ENCODE measurements at places on chromosomes 1 and 21.

DNA sequence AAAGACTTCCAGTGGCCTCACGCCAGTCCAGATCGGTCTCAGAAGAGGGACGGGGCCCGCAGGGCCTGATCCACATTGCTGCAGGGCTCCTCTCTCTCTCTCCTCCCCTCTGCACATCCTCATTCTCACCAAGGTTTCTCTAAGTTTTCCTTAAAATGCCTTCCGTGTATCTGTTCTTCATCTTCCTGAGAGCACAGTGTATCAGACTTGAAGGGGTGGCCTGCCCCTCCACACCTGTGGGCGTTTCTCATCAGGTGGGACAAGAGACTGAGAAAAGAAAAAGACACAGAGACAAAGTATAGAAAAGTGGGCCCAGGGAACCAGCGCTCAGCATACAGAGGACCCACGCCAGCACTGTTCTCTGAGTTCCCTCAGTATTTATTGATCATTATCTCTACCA is 66.4 kb downstream of the PRKAB2 start:
- DNase-seq, result no peak

DNA sequence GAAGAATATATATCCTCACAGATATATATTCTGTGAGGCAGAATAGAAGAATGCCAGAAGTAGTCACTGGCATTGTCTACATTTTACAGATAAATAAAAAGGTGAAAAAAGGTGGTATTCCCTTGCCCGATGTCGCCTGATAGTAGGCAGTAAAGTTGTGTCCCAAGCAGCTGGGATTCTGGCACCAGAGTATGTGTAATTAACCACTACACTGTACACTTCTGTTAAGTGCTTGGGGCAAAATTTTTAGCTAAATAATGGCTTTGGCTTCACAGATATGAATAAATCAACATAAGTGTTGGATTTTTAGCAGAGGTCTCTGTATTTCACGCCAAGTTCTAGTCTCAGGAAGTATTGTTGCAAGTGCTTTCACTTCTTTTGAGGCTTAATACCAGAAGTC is 13.3 kb upstream of the CASQ2 start:
- DNase-seq, result no peak

- DNase-seq, result no peak
Measured at GRCh38 chr1:11563560-11564069, 84.7 kb downstream of the DISP3 start.

DNA sequence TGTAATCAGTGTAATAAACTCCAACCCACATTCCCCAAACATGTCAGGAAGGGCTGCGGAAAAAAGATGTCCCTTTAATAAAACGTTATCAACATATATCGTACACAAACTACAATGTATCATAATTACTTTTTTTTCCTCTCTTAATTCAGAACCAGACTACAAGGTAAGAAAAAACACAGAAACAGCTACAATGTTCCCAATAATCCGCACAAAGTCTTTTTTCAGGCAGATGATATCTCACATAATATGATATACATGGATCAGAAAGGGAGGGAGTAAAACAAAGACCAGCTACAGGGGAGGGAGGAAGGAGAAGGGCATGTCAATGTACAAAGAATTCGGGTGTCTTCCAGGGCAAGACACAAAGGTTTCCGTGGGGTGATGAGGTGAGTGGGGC is 25.4 kb downstream of the MRPL37 start:
- no peak for DNase-seq

- DNase-seq, result no peak
Measured at GRCh38 chr1:247542811-247543210, 6.1 kb upstream of the GCSAML start.

DNA sequence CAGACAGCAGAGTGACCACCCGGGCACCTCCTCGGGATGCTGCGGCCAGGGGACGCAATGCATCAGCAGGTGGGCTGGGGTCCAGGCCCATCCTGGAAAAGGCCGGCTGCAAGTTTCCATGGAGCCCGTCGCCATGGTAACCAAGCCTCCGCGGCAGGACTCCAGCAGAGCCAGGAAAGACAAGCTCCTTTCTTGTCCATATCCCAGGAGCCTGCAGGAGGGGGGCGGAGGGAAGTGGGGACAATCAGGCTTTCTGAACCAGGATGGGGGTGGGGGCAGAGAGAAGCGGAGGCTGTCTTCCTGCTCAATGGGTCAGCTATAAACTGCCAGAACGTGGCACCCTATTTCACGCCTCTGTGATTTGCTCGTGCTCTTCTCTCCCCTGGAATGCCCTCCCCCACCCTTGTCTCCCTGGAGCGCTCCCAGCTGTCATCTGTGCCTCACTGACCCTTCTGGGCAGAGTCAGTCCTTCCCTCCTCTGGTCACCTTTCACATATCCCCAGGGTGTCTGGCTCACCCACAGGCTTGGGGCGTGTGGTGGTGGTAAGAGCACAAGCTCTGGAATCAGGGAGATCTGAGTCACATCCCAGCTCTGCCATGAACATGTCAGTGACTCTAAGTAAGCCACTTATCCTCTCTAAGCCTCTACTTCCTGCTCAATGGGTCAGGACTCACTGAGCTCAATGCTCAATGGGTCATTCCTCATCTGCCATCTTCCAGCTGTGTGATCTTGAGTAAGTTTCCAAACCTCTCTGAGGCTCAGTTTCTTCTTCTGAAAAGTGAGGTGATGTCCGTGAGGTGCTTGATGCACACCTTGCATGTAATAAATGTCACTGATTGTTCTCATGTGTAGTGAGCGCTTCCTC is 58.9 kb upstream of the LAPTM5 start:
- no peak for DNase-seq

- no peak for DNase-seq
Measured at GRCh38 chr1:68485431-68486022, 11.4 kb downstream of the DEPDC1 start.

DNA sequence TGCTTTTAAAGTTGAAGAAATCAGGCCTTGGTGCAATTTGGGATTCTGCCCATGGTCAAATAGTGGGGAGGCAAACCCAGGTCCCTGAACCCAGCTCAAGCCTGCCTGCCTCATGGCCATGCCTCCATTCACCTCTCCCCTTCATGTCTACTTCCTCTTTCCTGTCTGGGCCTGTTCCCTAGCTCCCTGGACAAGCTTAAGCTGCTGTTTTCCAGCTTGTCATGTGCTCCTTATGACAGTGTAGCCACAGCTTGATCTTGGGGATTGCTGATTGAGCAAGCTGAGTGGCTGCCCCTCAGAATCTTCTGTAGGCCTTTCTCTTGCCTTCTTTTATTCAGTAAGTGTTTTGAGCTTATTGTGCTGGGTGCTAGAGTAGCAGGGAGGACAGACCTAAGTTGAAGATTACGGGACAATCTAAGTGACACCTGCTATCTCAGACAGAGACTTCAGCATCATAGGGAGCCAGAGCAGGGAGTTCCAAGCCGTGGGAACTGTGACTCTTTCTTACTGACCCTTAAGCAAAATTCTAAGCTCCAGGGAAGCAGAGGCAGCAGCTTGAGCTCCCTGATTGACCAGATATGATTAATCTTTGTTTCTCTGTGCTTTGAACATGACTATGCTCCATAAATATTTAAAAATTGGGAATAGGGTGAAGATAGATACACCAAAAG is 520 bp upstream of the MR1 start:
- no peak for DNase-seq

DNA sequence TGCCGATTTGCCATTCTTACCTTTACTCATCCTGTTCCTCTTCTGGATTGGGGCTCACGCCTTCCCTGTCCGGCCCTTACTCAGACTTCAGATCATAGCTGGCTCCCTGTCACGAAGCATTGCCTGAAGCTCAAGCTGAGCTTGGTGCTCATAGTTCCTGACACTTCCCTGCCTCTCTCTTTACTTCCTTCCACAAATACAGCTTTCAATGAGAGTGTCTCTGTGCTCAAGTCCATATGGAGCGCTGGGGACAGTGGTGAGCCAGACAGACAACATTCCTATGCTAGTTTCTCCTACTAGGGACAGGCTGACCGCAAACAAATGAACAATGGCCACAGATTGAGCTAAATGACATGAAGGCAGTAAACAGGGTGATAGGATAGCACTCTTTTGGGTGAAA is 38.1 kb downstream of the HHAT start:
- DNase-seq, result no peak

GRCh38 chr1:202825748-202826147 is 15.0 kb downstream of the PCAT6 start:
- no peak for DNase-seq

GRCh38 chr1:61198554-61198953 is 116.2 kb downstream of the NFIA start:
- no peak for DNase-seq

DNA sequence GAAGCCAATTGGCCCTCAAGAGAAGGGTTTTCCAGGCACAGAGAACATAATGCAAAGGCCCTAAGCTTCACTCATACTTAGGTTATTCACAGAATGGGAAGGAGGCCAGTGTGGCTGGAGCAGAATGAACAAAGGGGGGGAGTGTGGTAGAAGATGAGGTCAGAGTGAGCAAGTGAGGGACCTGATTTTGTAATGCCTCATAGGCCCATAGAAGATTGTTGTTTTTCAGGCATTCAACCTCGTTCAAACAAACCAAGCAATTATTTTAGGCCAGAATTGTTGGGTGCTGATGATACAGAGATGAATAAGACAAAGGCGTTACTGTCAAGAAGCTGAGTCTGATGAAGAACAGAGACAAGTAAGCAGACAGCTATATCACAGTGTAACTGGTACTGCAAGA is 54.5 kb upstream of the RAP1A start:
- no peak for DNase-seq

- DNase-seq, result no peak
Measured at GRCh38 chr21:25809013-25809412, 74.2 kb downstream of the GABPA start.

Measured in glomerular endothelial cell (primary cell).